ENCODE measurements at places on chromosomes 3 and 15. TPM values are rescaled to one million over a fixed set of nuclear protein-coding genes. Genes with fewer than 3 reads are reported as not detected.

Gene KCNMB3
- 1.1 TPM for polyA plus RNA-seq

Gene TLR9
- polyA plus RNA-seq: 0.06 TPM

Gene SLC27A2
- not detected for polyA plus RNA-seq

Gene PARP15
- polyA plus RNA-seq: 1.5 TPM

Gene SYNPR
- polyA plus RNA-seq: 0.01 TPM

Gene SLC24A5
- polyA plus RNA-seq: not detected

Gene MLF1
- polyA plus RNA-seq: 76.4 TPM

Gene ZPLD1
- not detected for polyA plus RNA-seq

Gene FBLN2
- 55.9 TPM for polyA plus RNA-seq

Gene PRKAR2A
- polyA plus RNA-seq: 13.3 TPM

Gene SEMA5B
- polyA plus RNA-seq: 4.2 TPM

Gene ITIH3
- 1.3 TPM for polyA plus RNA-seq

Gene ADGRG7
- polyA plus RNA-seq: not detected

Gene RGMA
- polyA plus RNA-seq: 7.3 TPM

Gene DIPK2A
- polyA plus RNA-seq: 3.4 TPM

Gene COL7A1
- polyA plus RNA-seq: 63.5 TPM

Gene CILP
- 2.1 TPM for polyA plus RNA-seq

Gene CYP1A1
- polyA plus RNA-seq: 0.88 TPM

Gene GPR149
- not detected for polyA plus RNA-seq

All from heart right ventricle (tissue), 16 donors.